ENCODE measurements at places on chromosomes 7 and 10.

DNA sequence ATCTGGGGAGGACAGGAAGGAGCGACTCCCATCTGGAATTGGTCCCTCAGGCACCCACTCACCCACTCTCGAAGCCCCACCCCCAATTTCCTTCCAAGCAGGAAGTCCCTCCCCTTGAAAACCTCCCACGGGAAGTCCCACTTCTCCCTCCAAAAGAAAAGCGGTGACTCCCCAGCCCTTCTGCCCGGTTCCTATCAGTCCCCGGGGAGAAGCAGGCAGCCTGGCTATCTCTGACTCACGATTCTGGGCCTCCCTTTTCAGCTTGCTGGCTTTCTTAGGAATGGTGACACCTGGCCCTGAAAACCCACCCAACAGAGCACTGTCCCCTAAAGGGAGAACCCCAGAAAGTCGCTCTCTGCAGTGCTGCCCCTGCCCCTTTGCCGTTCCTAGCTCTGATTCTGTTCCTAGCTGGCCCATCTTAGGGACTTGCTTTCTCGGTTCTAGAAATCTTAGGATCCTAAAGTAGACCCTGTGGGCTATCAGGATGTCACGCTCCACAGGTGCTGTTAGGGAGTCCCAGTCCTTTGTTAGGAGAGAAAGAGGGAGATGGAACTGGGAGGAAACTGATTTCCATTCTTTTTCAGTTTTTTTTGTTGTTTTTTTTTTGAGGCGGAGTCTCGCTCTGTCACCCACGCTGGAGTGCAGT, 6.0 kb downstream of the TSC22D4 start:
- no peak for DNase-seq

- no peak for DNase-seq
These were observed 526.2 kb upstream of the ADARB2 start for GRCh38 chr10:2263561-2263960.

DNA sequence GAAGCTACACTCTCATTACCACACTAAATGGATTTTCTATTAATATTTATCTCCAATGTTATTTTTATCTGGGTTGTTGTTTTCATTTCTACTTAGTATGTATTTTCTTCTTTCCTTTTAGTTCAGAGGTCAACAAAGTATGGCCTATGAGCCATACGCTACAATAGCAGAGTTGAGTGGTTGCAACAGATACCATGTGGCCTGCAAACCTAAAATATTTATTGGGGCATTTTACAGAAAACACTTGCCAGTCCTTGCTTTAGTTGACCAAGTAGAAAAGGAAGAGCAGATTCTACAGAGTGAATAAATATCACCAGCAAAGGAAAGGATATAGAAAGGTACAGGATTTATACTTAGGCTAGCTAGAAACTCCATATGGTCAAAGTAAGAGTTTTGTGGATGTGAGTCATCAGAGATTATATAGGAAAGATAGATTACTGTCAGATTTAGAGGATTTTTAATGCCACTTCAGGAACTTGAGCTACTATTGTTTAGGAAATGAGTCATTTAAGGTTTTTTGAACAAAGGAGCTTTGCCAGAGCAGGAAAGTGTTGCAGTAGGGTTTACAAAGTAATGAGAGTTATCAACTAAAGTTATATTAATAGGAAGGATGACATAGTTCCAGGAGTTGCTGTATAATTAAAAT, 323.3 kb upstream of the KAT6B start:
- no peak for DNase-seq

DNA sequence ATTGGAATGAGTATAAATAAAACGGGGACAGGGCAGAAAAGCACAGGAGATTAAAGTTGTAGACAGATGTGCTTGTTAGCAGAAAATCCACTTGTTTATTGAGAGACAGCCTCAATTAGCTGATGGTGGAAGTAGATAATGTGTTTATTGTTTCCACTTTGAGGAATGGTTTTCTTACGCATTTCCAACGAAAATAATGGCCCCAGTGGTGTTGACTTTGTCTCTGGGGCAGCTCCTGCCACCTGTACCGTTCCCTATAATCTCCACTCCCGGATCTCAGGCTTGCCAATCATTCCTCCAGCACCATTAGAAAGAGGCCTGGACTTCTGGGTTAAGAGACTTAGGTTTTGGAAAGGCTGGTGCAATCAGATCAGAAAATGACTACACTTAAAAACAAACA, 638.7 kb downstream of the PARD3 start:
- no peak for DNase-seq

DNA sequence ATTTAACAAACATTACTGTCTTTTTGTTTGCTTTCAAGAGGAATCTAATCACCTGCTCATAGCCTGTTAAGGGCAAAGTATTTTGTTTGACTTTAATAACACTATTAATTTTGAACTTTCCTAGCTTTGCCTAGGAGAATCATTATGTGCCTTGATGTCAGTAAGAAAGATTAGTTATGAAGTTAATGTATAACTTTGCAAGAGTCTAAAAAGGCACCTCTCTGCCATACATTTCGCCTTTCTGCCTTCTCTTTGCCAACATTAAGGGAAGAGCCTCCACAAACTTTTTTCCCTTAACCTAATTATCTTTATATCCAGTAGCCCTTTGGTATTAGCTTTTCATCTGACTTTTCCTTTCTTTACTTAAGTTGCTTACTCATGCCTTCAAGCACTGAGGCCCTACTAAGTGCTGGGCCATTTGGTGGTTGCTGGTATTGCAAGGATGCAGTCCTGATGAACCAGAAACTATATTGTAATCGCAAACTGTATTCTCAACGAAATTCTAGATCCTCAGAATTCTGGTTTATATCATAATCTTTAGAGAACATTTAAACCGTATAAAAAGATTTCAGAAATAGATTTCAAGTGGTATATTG, 108.5 kb downstream of the SND1 start:
- no peak for DNase-seq

GRCh38 chr7:66205741-66206090, 582 bp downstream of the TPST1 start:
- DNase-seq, result no peak

DNA sequence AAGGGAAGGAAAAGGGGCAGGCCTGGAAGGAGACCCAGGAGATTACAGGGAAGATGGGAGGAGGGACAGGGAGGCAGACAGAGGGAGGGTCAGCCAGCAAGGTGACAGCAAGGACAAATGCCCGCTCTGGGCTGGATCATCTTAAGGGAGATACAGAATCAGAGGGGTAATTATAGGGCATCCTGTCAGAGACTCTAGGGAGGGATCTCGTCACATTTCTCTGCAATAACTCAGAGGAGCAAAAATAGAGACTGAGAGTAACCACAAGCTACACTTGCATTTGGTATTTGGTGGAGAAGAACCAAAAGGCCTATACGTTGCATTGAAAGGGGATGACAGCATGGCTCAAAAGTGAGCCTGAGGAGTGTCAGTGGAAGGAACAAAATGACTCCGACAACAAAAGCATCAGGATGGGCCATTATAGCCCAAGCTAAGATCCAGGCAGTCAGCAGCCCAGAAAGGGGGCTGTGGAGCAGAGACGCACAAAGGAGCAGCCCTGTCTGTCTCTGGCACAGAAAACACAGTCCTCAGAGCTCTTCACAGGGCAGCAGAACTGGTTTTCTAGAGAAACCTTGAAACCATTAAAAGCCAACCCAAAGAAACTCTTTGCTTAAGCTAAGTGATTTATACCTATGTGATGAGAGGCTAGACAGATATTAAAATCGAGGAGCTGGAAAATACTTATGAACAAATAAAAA, 430.2 kb upstream of the VSTM2A start:
- no peak for DNase-seq

DNA sequence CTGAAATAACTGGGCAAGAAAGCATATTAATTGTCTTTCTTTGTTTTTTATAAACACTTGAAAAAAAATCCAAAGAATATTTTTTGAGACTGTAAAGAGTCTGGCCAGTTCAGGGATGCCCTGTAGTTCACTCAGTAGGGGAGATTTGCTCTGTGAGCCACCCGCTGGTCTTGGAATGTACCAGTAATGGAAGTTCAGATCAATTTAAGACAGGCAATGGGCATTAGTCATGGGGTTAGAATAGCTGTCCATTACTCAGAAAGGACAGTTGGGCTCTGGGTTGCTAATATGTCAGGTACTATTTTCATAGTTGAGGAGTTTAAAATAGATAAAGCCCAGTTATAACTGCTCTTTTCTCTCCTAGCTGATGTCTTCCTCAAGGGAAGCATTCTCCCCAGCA, 38.7 kb downstream of the A1CF start:
- no peak for DNase-seq

DNA sequence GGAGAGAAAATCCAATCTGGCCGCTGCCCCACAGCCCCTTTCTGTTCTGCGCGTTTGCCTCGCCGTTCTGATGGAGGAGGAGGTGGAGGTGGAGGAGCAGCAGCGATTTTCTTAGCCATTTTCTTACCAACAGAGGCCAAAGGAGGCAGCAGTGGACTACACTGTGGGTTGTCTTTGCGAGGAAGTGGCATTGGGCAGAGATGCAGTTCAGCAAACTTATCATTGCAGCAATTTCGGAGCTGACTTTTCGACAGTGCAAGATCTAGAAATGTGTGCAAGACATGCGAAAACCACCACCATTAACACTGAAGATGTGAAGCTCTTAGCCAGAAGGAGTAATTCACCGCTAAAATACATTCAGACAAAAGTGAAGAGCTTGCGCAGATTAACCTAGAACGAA, 1.9 kb upstream of the ARL4A start:
- peak; percentile 8 for DNase-seq

DNA sequence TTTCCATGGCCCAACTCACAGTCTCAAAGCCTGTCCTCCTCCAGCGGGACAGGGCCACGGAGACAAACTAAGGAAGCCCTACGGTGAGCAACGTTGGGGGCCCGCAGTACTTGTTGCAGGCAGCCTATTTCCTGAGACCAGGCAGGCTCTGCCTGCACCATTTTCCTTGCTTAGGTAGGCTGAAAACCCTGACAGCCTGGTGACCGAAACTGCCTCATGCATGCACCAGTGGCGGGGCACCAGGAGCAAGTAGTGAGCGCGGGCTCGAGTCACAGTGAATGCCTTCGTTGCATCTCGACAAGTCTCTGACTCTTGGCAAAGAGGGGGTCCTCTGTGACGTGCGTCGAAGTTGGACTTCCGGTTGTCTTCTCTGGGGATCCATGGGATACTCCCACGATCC, 23.3 kb upstream of the ZNF273 start:
- DNase-seq, result no peak

DNA sequence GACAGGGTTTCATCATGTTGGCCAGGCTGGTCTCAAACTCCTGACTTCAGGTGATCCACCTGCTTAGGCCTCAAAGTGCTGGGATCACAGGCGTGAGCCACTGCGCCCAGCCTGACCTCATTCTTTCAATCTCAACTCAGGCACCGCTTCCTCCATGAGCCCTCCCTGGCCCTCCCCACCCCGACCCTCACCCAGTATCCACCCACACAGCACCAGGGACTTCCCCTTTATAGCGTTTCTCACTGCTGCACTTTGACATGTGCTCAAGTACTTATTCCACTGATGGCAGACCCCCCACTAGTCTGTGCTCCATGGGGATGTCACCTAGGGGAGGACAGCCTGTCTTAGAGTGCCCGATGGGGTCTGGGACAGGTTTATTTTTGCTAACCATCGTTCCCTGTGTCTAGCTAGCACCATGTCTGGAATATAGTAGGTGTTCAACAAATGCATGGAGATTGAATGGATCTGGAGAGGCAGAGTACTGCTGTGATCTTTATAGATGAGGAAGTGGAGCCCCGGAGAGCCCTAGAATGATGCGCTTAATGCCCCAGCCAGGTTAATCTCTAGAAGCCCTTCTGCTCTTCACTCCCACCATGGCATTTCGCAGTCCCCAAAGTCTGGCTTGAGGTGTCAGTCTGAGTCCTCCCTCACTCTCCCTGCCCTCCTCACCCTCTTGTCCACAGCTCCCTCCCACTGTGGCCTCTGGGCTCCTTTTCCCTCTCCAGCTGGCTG, 258.8 kb downstream of the RPS24 start:
- DNase-seq, result no peak
